ENCODE measurements at places on chromosomes 2 and 18. TPM values are rescaled to one million over a fixed set of nuclear protein-coding genes. Genes with fewer than 3 reads are reported as not detected.

The NBAS gene
- 55.6 TPM for polyA plus RNA-seq

The NIFK gene
- 44.9 TPM for polyA plus RNA-seq

The POTEF gene
- polyA plus RNA-seq = 0.55 TPM

The CPLX4 gene
- polyA plus RNA-seq = 0.35 TPM

The PTGR3 gene
- polyA plus RNA-seq = 48.2 TPM

The SPEG gene
- 84.2 TPM for polyA plus RNA-seq

The CD226 gene
- 1.2 TPM for polyA plus RNA-seq

The FAHD2A gene
- 39.7 TPM for polyA plus RNA-seq

The BABAM2 gene
- 40.4 TPM for polyA plus RNA-seq

The DAPL1 gene
- 1.1 TPM for polyA plus RNA-seq

The UGT1A10 gene
- polyA plus RNA-seq = not detected

The ESPNL gene
- 0.90 TPM for polyA plus RNA-seq

The HOXD13 gene
- not detected for polyA plus RNA-seq

The STARD6 gene
- polyA plus RNA-seq = not detected

The TUBA3E gene
- polyA plus RNA-seq = not detected

The AOX1 gene
- polyA plus RNA-seq = 6.5 TPM

The ERMN gene
- polyA plus RNA-seq = 45.7 TPM

The DSG4 gene
- not detected for polyA plus RNA-seq

The ZAP70 gene
- polyA plus RNA-seq = 1.9 TPM

The PLEKHH2 gene
- 16.2 TPM for polyA plus RNA-seq

The MALL gene
- polyA plus RNA-seq = 2.7 TPM

The ACVR1C gene
- polyA plus RNA-seq = 2.1 TPM

The FSIP2 gene
- 1.0 TPM for polyA plus RNA-seq

The SPATA3 gene
- not detected for polyA plus RNA-seq

The FBXO36 gene
- polyA plus RNA-seq = 6.8 TPM

The ABCB11 gene
- 0.30 TPM for polyA plus RNA-seq

The ANKRD12 gene
- 23.8 TPM for polyA plus RNA-seq

The SULT1C2 gene
- polyA plus RNA-seq = 2.8 TPM

The SFTPB gene
- not detected for polyA plus RNA-seq

The PLCD4 gene
- polyA plus RNA-seq = 12.8 TPM

The LDAH gene
- polyA plus RNA-seq = 19.7 TPM

The IL36B gene
- not detected for polyA plus RNA-seq

The HJURP gene
- polyA plus RNA-seq = 11.0 TPM

The ITPRIPL1 gene
- polyA plus RNA-seq = 2.2 TPM

The CCDC85A gene
- polyA plus RNA-seq = 22.8 TPM

The CNDP1 gene
- 1.3 TPM for polyA plus RNA-seq

The FEV gene
- 0.11 TPM for polyA plus RNA-seq

The CIB4 gene
- polyA plus RNA-seq = not detected

The MORN2 gene
- 42.1 TPM for polyA plus RNA-seq
